GM23338 (cell line): ENCODE measurements at places on chromosomes 2 and 18. TPM values are rescaled to one million over a fixed set of nuclear protein-coding genes. Genes with fewer than 3 reads are reported as not detected.

DNA sequence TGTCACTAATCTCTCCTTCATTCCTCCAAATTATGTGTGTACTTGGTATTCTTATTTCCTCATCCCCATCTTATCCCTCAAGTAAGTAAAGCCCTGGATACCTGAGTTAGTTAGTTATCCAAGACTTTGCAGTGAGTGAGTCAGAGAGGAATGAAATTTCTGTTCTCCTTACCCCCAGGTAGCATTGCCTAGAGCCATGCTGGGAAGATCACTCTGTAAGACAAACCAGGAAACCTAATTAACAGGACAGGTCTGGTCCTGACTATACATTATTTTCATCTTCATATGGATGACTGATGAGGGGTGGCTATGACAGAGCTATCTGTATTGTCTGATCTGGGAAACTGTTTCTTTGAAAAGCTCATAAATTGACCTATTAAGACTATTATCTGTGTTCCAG lies 55.0 kb upstream of the ITGA6 start:
- no peak for DNase-seq
- no peak overlapping the region for H3K4me3 ChIP-seq
- H3K36me3 ChIP-seq = no peaks in the 10 kb centered on the region; the same call in 1 of the 2 replicates
- H3K4me1 ChIP-seq = no peaks in the 10 kb centered on the region
- no peaks in the 10 kb centered on the region for H3K27me3 ChIP-seq

DNA sequence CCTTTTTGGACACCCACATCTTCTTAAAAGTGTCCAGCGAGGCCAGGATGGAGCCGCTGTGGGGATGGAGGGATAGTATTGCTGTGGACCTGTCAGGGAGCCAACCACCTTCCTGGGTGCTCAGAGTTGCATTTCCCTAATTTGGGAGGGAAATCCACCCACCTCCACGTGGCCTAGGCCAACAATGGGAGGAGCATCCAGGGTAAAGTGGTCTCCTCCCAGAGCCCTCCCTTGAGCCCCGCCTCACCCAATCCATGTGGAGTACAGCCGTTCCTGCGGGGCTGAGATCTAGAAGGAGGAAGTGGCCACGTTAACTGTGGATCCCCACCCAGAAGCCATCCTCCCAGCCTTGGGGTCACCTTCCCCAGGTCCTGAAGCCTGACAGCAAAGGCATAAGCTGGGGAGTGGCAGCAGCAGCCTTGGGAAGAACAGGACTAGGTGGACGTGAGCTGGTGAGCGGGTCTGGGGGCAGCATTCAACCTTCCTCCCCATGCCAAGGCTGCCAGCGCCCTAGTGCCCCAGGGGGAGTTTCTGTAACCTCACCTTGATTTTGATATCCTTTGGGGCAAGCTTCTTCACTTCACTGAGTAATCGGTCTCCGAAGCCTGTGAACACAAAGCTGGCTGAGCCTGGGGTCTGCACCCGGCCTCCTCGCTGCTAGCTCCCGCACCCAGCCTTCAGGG lies 6.8 kb downstream of the ACTR1B start:
- H3K27me3 ChIP-seq = no peaks in the 10 kb centered on the region
- H3K27ac ChIP-seq = no peak overlapping the region
- peak; percentile 35 for DNase-seq
- H3K4me1 ChIP-seq = 0 out of 2 replicates have a peak, but pooled peaks cover 1% of the 10 kb centered on the region
- H3K36me3 ChIP-seq = no peaks in the 10 kb centered on the region

The POTEI gene
- 0.08 and 0.56 TPM in 2 replicates for total RNA-seq

GRCh38 chr18:26546875-26547645 lies 1.3 kb downstream of the KCTD1 start:
- peaks cover 32% of the 10 kb centered on the region for H3K4me1 ChIP-seq
- peak; percentile 61 for DNase-seq
- peaks cover 78% of the 10 kb centered on the region for H3K27me3 ChIP-seq

DNA sequence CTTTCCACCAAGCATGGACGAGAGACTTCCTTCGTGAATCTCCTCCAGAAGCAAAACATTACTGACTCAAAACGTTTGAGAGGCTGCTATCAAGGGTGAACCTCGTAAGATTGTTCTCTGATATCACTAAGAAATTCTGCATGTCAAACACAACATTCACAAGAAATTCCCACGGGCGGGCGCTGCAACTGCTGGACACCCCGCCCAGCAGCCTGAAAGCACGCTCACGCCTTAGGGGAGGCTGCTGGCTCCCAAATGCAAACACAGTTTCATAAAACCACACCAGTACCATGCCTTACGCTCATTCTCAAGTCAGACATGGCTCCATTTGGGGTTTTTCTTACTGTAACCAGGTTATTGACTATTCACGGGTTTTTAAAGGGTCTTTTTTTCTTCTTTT lies 39.0 kb downstream of the MBP start:
- no peak for DNase-seq
- H3K27me3 ChIP-seq = no peaks in the 10 kb centered on the region
- H3K36me3 ChIP-seq = no peaks in the 10 kb centered on the region
- no peak overlapping the region for H3K4me3 ChIP-seq
- H3K27ac ChIP-seq = peak overlapping the region; percentile 39; the same call in 1 of the 2 replicates
- peaks cover 42% of the 10 kb centered on the region for H3K4me1 ChIP-seq
